Activated CD4-positive, alpha-beta T cell treated with anti-CD3 and anti-CD28 coated beads, Interleukin-2, amount 50 U/mL, for 24 hours (primary cell): ENCODE measurements at places on chromosomes 3 and 15.

DNA sequence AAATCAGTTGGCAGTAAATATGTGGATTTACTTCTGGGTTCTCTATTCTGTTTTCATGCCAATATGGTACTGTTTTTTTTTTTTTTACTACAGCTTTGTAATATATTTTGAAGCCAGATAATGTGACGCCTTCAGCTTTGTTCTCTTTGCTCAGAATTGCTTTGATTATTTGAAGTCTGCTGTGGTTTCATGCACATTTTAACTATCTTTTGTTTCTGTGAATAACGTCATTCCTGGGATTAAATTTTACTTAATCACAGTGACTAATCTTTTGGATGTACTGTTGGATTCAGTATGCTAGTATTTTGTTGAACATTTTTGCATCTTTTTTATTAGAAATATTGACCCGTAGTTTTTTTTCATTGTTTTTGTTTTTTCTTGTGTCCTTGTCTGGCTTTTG is 576.5 kb downstream of the ZNF385D start:
- DNase-seq, result no peak

DNA sequence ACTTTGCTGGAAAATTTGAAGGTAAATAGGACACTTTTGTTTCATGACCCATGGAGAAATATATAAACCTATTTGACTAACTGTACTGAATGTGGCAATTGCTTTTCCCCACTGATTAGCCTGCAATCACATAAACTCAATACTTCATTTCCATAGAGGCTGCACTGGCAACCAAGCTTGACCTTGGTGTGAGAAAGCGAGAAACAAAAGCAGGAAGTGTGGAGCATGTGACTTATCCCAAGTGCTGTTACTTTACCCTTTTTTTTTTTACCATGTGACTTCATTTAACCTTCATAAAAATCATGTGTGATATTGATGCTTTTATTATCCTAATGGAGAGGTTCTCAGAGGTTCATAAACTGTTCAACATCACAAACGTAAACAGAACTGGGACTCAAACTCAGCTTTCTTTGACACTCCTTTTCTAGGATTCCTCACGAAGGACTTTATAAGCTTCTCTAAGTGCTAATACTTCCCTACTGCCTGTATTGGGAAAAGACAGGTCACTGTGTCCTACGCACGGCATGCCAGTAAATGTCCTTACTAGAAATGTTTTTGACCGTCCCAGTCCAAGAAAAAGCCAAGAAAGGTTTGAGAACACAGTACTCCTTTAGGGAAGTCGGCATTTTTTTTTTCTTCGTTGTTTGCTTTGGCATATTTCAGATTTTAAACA is 34.9 kb upstream of the ZNF385D start:
- no peak for DNase-seq

DNA sequence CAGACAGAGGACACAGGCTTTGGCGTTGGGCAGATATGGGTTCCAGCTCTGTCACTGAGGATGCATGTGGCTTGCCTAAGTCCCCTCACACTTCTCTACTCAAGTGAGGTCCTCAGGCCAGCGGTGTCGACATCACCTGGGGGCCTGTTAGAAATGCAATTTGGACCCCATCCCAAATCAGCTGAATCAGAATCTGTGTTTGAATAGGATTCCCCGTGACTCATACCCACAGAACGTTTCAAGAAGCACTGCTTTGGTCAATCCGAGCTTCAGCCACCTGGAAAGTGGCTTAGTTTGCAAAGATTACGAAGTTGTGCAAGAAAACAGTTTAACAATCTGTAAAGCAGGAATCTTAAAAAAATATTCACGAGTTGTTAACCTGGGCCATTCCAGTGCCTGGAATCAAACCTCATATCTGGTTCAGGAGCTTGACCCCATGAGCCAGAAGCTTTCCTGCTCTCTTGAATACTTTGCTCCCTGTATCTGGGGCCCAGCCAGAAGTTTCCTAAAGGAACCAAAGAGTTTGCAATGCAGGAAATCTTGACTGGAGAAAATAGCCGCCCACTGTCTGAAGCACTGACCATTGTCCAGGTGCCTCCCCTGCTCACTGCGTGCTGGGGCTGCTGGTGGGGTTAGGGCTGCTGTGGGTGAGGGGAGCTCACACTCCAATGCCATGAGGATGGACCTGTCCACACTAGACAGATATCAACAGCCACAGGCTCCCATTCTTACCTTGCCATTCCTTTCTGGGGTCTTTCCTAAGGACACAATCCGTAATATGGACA is 208.5 kb upstream of the LINGO1 start:
- no peak for DNase-seq

GRCh38 chr15:77500989-77501388 is 80.3 kb downstream of the HMG20A start:
- no peak for DNase-seq

GRCh38 chr15:77013776-77014131 is 18.8 kb downstream of the PSTPIP1 start:
- peak; percentile 88 for DNase-seq

- no peak for DNase-seq
Measured at GRCh38 chr3:142232340-142232739, 7.0 kb upstream of the GK5 start.

GRCh38 chr3:11464356-11464755 is 179.4 kb downstream of the VGLL4 start:
- no peak for DNase-seq

DNA sequence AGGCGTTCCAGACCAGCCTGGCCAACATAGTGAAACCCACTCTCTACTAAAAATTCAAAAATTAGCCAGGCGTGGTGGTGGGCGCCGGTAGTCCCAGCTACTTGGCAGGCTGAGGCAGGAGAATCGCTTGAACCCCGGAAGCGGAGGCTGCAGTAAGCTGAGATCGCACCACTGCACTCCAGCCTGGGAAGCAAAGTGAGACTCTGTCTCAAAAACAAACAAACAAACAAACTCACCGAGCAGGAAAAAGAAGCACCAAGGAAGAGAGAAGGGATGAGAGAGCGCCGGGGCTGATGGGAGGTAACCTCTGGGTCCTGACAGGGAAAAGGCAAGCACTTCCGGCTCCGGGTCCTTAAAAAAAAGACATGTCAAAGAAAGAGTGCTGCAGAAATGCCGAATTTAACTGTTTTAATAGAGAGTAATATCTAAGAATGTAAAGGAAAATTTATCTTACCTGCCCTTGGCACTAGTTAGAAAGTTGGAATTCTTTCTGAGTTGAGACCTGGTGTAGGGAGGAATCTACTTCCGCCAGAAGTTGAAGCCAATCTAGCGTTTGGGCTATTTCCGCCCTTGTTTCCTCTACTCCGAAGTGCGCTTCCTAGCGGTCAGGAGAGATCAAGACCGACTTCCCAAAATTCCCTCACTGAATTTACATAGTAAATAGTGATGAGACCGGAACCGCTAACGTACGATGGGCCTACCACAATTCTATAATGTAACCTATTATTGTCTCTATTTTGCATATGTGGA is 29.1 kb downstream of the EFCAB12 start:
- peak; percentile 28 for DNase-seq

GRCh38 chr3:45524565-45524964 is 70.0 kb upstream of the LIMD1 start:
- DNase-seq, result no peak

- no peak for DNase-seq
Measured at GRCh38 chr3:94234177-94234788, 171.4 kb downstream of the NSUN3 start.

DNA sequence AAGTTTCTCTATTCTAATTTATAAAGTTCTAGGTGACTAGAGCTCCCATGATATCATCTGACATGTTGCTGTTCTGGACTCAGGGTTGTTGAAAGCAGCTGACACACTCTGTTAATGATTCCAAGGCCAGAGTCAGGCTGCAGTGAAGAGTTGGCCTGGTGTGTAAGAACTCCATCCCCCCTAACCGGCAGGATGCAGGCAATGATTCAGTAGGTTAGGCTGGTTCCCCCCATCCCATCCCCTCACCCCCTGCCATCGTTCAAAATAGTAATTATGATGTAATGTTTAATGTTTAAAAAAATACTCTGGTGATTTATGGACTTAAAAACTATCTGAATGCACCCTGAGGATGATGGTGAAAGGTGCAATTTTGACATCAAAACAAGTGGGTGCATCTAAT is 4.6 kb upstream of the TRIM71 start:
- no peak for DNase-seq

GRCh38 chr3:37074178-37074577 is 80.9 kb downstream of the MLH1 start:
- no peak for DNase-seq

DNA sequence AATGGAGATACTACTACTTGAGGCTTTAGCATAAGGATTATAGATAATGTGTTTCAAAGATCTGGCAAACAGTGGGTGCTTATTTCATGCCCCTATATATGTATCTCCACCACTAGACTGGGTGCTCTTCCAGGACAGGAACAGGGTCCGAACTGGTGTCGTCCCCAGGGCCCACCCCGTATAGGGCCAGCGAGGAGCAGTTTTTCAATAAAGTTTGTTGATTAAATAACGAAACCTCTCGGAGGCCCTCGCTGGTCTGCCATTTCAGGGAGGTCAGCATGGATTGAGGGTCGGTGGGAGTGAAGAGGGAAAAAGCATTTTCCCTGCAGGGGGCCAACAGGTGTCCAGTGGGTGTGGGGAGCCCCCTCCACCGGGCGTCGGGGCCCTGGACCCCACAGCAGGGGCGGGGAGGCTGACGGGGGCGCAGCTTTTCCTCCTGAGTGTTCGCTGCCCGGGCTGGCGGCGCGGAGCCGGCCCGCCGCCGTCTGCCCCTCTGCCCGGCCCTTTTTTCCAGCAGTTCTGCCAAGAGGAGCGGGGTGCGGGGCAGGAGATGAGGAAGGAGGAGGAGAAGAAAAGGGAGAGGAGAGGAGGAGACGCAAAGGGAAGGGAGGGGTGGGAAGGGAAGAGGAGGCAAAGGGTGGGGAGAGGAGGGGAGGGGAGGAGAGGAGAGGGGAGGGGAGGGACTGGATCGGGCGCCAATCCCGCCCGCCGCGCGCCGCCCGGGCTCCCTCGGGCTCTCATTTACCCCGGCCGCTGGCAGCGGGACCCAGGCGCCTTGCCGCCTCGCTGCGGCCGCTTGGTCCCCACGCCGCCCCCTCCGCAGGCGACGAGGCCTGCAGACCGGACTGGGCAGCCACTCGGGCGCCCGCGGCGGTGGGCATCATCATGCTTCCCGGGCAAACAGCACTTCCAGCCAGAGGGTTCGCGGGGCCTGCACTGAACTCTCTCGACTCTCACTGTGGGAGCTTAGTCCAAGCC is 66.3 kb downstream of the ISG20 start:
- DNase-seq, result no peak
